ENCODE measurements at places on chromosomes 11 and 22.

DNA sequence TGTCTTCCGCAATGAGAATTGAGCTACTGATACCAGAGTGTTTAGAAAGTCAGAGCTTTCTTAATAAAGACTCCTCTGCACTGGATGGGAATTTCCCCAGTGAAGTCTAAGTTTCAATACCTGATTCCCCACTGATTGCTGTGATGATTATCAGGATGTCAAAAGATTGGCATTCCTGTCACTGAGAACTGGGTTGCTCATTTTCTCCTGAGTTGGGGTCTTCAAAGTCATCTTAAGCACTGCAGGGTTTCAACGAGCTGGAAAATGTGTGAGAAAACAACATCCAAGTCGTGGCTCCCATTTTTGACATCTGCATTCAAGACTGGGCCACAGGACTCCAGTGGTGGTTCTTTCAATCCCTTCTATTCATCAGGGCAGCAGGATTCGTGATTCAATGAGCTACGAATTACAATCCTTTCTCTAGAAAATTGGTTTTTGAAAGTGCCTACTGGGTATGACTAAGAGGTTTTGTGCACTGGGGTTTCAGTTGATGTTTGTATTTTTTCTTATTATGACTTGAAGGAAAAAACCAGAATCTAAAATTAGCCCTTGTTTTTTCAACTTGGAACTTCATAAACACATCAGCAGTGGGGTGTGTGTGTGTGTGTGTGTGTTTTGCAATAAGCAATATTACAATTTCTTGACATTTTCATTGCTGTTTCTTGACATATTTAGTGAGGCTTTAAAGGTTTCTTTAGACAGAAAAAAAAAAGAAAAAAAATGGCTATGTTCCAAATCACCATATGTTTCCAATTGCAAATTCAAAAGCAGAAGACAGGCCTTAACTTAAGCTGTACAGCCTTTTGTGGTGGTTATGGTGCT lies 233.0 kb downstream of the FAM76B start:
- DNase-seq: peak; percentile 78

DNA sequence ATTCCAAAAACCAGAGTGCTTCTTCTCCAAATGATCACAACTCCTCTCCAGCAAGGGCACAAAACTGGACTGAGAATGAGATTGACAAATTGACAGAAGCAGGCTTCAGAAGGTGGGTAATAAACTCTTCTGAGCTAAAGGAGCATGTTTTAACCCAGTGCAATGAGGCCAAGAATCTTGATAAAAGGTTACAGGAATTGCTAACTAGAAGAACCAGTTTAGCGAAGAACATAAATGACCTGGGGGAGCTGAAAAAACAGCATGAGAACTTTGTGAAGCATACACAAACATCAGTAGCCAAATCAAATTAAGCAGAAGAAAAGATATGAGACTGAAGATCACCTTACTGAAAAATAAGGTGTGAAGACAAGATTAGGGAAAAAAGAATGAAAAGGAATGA lies 15.5 kb downstream of the OR52M1 start:
- DNase-seq: no peak

DNA sequence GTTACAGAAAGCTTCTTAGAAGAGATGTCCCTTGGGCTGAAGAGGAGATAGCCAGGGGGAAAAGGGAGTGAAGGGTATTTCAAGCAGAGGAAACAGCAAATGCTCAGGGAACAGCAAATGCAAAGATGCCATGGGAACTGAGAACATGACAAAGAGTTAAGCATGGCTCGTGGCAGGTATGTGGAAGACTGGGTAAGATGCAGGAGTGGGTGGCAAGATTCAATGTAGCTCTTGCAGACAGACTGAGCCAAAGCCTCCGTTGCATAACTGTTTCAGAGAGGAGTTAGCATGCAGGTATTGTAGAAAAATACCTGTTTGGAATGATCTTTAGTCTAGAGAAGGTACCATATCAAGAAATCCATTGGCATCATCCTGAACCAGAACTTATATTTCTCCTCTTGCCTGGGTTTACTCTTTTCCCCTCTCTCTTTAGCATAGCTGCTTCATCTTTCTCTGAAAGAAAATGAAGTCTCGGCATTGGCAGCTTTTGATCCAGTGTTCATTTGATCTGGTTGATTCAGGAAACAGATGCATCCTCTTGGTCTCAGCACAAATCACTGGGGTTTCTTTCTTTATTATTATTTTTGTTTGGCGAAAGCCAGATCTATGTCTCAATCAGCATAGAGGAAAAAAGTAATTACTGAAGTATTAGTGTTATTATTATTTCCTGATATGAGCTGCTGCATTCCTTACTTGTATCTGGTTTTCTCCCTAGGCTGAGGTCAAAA lies 41.7 kb upstream of the NUP160 start:
- DNase-seq: no peak

GRCh38 chr11:109241988-109242536 lies 179.9 kb upstream of the C11orf87 start:
- no peak for DNase-seq

- DNase-seq: no peak
Measured at GRCh38 chr11:2256951-2257700, 13.3 kb downstream of the ASCL2 start.

DNA sequence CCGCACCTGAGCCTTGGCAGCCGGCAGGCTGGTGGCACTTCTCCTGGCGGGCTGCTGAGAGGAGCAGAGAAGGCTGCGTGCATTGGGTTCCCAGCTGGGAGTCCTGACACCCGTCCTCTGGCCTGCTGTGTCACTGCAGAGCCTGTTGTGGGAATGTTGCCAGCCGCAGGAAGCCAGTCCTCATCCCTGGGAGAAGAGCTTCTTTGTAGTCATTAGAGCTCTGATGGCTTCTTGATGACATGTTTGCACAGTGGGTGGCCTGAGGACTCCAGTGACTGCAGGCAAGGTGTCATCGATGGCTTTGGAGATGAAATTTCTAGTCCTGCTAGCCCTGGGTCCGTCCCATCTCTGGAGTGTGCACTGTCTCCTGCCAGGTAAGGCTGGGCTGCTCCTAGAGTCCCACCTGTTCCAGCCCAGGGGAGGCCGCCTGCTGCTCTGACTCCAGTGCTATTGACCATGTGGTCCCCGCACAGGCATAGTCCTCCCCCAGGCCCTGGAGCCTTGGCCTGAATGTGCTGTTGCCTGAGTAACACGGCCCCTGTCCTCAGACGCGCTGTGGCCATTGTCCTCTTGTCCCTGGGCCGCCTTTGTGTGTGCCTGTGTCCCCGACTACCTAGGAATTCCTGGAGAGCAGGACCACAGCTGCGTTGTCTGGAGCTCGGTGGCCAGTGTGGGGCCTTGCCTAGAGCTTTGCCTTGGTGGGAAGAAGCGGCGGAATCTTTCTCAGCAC lies 129.2 kb downstream of the CACNA1I start:
- DNase-seq: no peak

- no peak for DNase-seq
Measured at GRCh38 chr11:95372097-95372656, 141.2 kb upstream of the SESN3 start.

- no peak for DNase-seq
Measured at GRCh38 chr22:20449819-20450550, 12.4 kb upstream of the SCARF2 start.

All from fibroblast of skin of right biceps (primary cell).